Tibial nerve (tissue), 4 donors: ENCODE measurements at places on chromosomes 2 and 18. TPM values are rescaled to one million over a fixed set of nuclear protein-coding genes. Genes with fewer than 3 reads are reported as not detected.

Gene LRP1B
- 2.1 TPM for total RNA-seq

DNA sequence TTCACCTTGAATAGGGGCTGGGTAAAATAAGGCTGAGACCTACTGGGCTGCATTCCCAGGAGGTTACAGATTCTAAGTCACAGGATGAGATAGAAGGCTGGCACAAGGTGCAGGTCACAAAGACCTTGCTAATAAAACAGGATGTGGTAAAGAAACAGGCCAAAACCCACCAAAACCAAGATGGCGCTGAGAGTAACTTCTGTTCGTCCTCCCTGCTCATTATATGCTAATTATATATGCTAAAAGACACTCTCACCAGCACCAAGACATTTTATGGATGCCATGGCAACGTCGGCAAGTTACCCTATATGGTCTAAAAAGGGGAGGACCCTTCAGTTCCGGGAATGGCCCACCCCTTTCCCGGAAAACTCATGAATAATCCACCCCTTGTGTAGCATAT is 711.5 kb upstream of the KLHL29 start:
- H3K4me3 ChIP-seq: no peak overlapping the region
- no peaks in the 10 kb centered on the region for H3K36me3 ChIP-seq
- no peaks in the 10 kb centered on the region for H3K27me3 ChIP-seq
- H3K27ac ChIP-seq: no peak overlapping the region
- no peaks in the 10 kb centered on the region for H3K4me1 ChIP-seq

Gene ERBB4
- total RNA-seq: 3.3 TPM

DNA sequence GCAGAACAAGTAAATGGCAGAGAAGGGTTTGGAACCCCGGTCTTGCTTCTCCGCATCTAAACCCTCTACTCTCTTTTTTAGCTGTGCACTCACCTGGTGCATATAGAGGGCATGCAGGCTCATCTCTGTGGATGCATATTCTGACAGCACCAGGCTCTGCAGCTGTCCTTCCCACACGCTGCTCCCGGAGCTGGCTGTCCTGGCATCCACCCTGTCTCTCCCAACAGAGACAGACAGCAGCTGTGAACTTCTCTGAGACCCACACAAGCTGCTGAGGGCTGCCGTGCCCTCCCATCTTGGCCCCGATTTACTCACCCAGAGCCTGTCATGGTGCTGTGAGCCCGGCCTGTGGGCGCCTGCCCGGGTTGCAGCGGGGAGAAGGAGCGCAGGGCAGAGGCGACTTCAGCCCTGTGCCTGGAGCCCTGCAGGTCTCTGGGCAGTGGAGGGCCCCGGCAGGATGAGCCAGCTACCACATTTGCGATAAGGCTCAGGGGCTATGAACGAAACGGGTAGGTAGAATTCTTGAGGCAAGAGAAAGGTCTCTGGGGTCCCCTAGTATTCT is 3.3 kb upstream of the ABCB6 start:
- H3K4me1 ChIP-seq: peaks cover 18% of the 10 kb centered on the region
- no peaks in the 10 kb centered on the region for H3K27me3 ChIP-seq
- H3K27ac ChIP-seq: no peak overlapping the region
- no peak overlapping the region for H3K4me3 ChIP-seq
- H3K36me3 ChIP-seq: peaks cover 70% of the 10 kb centered on the region
- no peak for DNase-seq

Gene GPR75
- 2.2 TPM for total RNA-seq
